ENCODE measurements at places on chromosomes 13 and 19. TPM values are rescaled to one million over a fixed set of nuclear protein-coding genes. Genes with fewer than 3 reads are reported as not detected.

NALCN gene
- 12.9 TPM for total RNA-seq

GRK1 gene
- total RNA-seq = not detected

TMEM38A gene
- total RNA-seq = 1.3 TPM

RAB3A gene
- total RNA-seq = 0.40 TPM

C1QTNF9 gene
- total RNA-seq = not detected

CDX2 gene
- total RNA-seq = not detected

LNX2 gene
- 8.3 TPM for total RNA-seq

LAIR2 gene
- total RNA-seq = not detected

AMER2 gene
- total RNA-seq = not detected

TSHZ3 gene
- 0.60 TPM for total RNA-seq

GRIK5 gene
- total RNA-seq = not detected

MED16 gene
- 19.0 TPM for total RNA-seq

MICU2 gene
- total RNA-seq = 25.1 TPM
